LNCaP clone FGC (cell line): ENCODE measurements at places on chromosomes 5 and 9.

DNA sequence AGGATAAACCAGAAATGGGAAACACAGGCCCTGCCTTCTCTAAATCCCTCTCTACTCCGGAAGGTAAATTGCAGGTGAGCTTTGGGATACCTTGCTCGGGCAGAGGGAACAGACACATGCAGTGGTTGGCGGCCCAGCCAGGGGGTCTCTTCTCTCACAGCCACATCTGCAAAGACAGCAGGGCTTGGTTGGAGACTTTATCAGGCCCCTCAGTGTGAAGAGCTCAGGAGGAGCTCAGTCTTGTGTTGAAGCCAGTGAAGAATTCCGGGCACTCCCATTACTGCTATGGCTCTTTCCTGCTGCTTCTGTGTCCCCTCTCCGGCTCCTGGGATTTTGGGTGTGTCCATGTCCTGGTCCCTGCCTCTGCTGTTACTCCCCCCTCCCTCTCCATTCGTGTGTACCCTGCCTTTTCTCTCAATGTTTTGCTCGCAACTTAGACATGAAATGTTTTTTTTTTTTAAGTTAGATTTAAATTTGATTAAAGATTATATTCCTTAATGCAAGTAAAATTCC, 99.8 kb downstream of the TRIO start:
- no peak for DNase-seq

DNA sequence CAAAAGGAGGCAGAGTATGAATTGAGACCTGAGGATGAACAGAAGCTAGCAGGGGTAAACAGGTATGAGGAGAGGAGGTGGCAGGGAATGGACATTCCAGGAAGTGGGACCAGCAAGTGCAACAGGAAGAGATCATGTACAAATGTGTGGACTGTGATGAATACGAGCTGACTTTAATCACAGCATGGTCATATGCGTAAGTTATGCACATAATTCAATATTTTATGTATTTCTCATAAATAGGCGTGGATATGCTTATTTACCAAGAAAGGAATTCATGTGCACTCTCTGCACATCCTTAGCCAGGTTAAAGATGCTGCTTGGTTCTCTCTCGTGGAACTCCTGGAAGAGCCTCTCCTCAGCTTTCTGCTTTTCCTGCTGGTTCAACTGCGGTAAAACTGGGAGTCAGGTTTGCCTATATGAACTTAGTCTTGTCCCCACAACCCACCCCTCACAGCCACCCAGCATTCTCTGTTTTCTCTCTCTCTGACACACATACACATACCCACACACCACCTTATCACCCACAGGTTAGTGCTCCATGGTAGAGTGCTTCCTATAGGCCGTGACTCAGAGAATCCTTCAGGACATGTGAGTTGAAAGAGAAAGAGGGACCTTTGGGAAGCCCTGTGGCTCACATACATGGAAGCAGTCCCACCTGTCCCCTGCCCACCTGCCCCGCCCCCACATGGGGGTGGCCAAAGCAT, 35.7 kb downstream of the TRPC7 start:
- DNase-seq = no peak

- no peak for DNase-seq
Observed at GRCh38 chr9:118482306-118482705, 778.1 kb downstream of the TLR4 start.

GRCh38 chr9:16413509-16414016, 456.9 kb downstream of the BNC2 start:
- peak; percentile 23 for DNase-seq

DNA sequence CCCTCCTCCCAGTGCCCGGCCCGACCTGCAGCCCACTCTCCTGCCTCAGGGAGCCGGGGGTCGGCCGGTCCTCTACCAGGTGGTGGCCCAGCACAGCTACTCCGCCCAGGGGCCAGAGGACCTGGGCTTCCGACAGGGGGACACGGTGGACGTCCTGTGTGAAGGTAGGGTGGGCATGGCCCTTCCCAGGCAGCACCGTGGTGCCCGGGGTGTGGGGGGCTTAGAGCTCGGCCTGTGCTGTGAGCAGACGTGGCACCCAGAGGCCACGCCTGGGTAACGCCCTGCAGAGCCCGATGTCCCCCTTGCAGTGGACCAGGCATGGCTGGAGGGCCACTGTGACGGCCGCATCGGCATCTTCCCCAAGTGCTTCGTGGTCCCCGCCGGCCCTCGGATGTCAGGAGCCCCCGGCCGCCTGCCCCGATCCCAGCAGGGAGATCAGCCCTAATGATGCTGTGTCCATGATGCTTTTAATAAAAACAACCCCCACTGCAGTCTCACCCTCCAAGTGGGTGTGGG, 7.2 kb downstream of the ENTPD8 start:
- DNase-seq = no peak

GRCh38 chr5:139930406-139930805, 112.7 kb downstream of the NRG2 start:
- DNase-seq = no peak

- DNase-seq = no peak
Observed at GRCh38 chr5:132183723-132184122, 43.9 kb downstream of the P4HA2 start.

DNA sequence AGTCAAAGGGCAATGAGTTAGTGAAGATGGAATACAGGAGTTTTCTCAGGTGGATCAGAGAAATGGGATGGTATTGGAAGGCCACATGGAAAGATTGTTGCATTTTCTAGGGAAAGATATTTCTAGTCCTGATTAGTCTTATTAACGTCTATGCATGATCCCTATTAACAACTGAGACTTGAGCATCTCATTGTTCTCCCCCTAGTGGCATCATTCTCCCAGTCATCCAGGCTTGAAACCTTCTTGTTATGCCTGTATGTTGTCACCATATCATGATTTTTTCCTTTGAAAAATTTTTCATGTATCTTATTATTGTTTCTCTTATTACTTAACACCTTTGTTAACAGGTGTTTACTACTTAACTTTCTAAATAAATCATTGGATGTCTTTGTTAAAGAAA, 34.4 kb downstream of the KIF2A start:
- no peak for DNase-seq

GRCh38 chr9:86356871-86357866, 3.0 kb upstream of the TUT7 start:
- DNase-seq = no peak

DNA sequence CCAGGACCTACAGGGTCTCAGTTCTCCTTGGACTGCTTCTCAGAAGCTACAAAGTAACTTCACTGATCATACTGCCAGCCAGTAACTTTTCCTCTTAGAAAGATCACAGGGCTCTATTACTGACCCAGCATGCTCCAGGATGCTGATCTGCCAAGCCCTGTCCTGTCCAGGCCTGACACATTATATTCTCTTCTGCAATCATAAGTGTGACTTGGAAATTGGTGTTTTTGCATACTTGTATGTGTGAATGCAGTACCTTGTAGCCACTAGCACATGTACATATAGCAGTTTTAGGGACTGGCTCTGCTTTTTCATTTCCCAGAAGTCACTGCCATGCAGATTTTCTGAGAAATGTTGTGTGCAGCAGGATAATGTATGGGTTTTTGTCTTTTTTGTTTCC, 40.1 kb upstream of the CCNH start:
- no peak for DNase-seq

DNA sequence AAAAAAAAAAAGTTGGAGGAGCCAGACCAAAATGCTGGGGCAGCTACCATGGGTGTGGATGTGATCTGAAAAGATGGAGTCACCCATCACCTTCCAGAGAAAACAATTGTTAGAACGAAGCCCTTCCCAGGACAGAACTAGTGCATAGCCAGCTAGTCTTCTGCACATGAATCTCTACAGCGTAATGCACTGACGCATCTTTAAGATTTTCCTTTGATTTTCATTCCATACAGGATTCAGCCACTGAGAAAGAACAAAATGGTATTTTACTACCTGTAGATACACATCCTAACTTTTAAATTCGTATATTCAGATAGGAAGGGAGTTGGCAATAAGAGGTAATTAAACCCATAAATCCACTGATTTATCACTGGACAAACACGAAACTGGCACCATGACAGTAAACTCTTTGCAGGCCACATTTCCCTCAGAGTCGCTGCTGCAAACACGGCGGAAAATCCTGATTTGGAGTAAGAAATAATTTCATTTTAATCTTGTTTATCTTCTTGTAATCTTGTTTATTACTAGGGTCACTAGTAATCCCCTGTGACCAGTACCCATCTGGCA, 206.6 kb downstream of the SPOCK1 start:
- DNase-seq = peak; percentile 71

DNA sequence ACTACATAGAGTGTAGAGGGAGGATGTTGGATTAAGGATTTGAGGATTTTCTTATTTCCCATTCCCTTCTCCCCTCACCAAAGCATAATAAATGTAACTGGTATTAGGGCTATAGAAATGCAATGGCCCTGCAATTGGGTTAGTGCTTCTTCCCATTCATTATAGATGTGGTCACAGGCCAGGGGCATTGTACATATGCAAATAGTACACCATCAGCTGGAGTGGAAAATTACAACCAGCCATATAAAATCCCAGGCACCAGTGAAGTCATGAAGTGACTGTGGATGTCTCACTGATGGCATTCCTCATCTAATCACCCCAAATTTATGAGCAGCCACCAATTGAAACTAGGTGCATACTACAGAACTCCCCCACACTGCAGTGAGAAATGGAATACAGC, 105.9 kb downstream of the PLK2 start:
- DNase-seq = no peak

- no peak for DNase-seq
Observed at GRCh38 chr9:27428551-27428950, 95.5 kb upstream of the IFNK start.
